ENCODE measurements at places on chromosomes 12 and 14.

DNA sequence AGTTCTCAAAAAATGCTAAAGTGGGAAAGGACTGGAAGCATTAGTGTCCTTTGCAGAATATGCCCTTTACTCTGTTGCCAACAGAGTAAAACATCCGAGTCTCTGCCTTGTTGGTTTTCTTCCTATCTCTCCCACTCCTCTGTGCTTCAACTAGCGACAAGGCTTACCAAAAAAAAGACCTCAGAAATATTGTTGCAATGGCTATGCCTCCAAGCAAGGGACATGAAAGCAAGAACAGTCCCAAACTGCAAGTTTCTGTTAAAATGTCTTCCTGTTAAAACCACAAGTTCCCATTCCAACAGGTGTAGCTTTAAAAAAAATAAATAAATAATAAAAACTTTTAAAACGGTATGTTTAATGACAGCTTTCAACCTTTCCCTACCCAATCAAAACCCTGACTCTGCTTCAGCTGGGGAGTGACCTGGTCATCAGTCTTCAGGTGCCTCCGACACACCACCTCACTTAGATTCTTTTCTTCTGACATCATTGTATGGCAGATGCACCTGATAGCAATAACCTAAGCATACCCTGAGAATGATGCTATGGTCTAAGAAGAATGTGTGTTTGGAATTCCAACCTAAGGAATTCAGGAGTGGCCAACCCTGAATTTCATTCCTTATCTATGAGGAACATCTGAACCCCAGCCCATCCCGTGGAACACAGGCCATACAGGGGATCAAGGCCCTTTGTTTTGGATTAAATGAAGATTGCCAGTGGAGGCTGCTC lies 81.0 kb downstream of the RPS29 start:
- no peak for DNase-seq

GRCh38 chr12:95349291-95349690 lies 124.7 kb upstream of the METAP2 start:
- no peak for DNase-seq

- DNase-seq = no peak
Measured at GRCh38 chr12:58455136-58455535, 465.2 kb downstream of the LRIG3 start.

GRCh38 chr12:90237841-90238240 lies 529.2 kb upstream of the ATP2B1 start:
- DNase-seq = no peak

GRCh38 chr12:57235017-57235727 lies 5.7 kb downstream of the SHMT2 start:
- DNase-seq = no peak

DNA sequence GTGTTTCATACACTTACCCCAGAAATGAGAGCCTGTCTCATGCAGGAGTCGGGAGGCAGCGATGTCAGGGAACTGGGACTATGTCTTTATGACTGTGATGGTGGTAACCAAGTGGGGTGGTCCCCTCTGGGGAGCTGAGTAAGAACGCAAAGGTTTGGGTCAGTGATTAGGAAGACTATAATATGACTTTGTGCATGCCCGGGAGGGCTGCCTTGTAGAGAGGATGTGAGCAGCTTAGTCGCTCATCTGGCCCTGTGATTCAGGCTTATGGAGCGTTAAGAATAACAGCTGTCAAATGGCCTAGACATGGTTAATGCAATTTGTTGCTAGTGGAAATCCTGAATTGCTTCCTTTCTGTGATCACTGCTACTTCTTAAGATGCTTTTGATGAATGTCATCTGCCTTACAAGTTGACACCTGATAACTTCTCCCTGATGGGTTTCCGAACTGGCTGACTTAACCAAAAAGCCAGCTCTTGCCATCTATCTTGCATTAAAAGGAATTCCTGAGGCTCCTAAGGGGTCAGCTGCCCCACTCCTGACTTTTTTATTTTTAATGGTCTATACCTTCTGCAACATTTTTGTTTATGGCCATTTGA lies 35.4 kb upstream of the AACS start:
- DNase-seq = no peak

DNA sequence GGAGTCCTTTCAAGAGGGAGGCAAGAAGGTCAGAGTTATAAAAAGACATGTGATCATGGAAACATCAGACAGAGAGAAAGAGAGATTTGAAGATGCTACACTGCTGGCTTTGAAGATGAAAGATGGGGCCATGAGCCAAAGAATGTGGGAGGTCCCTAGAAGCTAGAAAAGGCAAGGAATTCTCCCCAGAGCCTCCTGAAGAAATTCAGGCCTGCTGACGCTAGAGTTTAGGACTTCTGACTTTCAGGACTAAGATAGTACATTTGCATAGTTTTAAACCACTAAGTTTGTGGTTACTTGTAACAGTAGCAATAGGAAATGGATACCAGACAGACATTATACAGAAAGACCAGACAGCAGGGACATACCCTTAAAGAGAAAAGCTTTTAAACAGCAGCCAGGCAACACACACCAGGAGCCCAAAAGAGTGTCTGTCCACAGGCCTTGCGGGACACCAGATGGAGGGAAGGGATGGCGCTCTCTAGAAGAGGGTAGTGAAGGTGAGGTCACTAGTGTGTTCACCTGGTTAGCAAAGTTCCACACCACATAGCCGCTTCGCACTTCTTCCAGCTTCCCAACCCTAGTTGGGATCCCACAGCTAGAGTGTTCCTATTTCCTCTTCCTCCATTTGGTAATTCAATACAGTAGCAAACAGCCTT lies 29.7 kb upstream of the CEBPE start:
- no peak for DNase-seq

DNA sequence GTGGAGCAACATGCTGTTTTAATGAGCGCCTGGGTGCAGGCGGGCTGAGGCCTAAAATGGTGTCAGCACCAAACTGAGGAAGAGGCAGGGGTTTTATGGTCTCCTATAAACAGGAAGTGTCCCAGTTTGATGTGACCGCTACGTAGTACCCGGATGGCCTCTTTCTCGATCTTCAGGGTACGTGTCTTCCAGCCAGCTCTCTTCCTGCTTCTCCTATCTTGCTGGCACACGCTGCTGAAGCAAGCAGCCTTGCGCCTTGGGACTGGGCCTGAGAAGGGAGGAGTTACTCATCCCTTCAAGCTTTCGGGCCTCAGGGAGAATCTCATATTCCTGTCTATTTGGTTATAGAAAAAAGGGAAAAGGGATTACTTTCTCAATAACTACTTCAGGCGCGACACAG lies 28.2 kb upstream of the RNASE1 start:
- DNase-seq = no peak

GRCh38 chr12:1776170-1776921 lies 44.0 kb upstream of the LRTM2 start:
- no peak for DNase-seq

DNA sequence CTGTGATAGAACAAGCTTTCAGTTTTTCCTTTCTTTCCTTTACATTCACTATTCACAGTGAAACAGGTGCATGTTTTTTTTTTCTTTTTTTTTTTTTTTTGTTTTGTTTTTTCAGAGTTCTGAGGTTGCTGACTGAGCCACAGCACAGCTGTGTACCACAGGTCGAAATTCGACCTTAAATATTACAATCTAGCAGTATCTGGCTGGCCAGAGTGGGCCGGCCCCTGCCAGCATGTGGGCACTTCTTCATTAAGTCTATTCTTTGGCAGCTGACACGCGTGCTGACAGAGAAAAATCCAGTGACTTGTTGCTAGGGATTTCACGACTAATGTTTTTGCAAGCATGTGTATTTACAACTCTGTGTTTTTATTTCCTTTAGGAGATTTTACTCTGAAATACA lies 33.9 kb downstream of the FBXO33 start:
- no peak for DNase-seq

GRCh38 chr14:100815478-100816285 lies 10.2 kb upstream of the MEG3 start:
- no peak for DNase-seq

- peak; percentile 76 for DNase-seq
Measured at GRCh38 chr12:113071135-113072112, 14.9 kb downstream of the DTX1 start.

GRCh38 chr12:98439981-98440581 lies 75.3 kb upstream of the TMPO start:
- no peak for DNase-seq

GRCh38 chr14:20671597-20672283 lies 12.6 kb upstream of the RNASE4 start:
- DNase-seq = no peak

- DNase-seq = no peak
Measured at GRCh38 chr12:2145433-2145998, 92.7 kb downstream of the CACNA1C start.

DNA sequence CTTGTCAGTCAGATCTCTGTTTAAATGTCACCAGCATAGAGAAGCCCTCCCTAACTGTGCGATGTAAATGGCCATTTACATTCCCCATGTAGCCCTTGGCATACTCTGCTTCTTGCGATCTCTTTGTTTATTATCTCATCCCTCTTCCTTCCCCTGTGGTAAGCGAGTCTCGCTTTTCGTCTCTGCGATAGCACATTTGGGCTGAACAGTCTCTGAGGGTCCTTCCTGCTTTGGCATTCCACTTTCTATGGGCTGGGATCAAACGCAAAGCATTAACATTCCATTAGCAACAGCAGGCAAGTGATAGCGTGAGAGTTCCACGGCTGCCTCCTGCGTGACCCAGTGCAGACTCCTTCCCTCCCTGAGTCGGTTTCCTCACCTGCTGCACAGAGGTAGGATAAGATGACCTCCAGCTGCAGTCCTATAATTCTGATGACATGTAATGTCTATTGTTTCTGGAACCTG lies 61.4 kb upstream of the TUNAR start:
- DNase-seq = no peak

GRCh38 chr12:120774169-120774916 lies 48.7 kb downstream of the ACADS start:
- DNase-seq = peak; percentile 28

DNA sequence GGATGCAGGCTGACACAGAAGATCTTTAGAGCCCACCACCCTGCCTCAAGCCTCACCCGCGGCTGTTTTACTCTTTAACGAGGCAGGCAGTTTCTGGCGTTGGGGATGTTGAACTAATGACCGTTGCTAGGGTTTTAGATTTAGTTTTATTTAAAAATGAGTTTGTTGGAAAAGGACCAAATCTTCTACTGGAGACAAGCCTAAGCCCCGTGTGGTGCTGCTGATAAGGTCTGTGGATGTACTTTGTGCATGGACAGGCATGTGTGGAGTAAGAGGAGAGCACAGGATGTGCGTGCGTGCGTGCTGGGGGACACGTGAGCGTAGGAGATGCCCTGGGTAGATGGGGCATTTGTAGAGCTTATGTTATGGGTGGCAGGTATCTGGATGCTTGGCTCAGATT lies 5.7 kb downstream of the NTF3 start:
- no peak for DNase-seq

DNA sequence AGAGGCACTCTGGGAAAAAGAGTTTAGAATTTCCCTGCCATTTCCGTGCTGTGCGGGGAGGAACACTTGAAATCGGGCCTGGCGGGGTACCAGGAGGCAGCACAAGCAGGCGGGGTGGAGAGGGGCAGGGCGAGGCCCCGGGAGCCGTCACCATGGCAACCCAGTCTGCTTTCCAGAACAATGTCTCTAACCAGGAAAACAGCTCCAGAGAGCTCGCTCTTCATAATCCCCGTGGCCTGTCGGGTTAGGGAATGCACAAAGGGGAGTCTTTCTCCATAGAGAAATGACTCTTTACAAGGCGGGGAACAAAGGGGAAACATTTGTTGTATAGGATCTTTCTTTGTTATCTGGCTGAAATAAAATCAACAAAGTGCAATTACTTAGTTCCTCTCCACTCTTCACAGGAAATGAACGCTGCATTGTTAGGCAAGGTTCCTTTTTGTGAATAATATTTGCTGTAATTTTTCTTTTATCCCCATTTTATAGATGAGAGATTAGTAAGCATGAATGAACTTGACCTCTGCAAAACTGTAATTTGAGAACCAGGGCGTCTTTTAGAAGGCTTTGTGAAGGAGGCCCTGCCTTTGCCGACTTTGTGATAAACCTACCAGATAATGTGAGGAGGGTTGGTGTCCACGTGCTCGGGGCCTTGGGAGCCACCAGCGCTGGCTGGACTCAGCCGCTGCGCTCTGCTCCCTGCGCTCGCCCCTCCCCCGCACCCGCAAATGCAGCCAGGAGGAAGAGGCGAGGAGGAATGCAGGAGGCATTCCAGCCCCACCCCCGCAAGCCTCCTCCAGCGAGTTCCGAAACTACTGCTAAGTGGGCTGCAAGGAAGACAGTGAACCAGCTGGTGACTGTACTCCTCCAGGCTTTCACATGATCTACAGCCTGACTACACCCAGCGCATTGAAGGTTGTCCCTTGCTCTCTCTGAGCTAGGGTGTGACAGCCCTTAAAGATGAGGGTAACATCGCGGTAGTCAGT lies 105.2 kb upstream of the ATF7IP start:
- peak; percentile 59 for DNase-seq

GRCh38 chr12:10940389-10940788 lies 1.3 kb upstream of the TAS2R14 start:
- no peak for DNase-seq

DNA sequence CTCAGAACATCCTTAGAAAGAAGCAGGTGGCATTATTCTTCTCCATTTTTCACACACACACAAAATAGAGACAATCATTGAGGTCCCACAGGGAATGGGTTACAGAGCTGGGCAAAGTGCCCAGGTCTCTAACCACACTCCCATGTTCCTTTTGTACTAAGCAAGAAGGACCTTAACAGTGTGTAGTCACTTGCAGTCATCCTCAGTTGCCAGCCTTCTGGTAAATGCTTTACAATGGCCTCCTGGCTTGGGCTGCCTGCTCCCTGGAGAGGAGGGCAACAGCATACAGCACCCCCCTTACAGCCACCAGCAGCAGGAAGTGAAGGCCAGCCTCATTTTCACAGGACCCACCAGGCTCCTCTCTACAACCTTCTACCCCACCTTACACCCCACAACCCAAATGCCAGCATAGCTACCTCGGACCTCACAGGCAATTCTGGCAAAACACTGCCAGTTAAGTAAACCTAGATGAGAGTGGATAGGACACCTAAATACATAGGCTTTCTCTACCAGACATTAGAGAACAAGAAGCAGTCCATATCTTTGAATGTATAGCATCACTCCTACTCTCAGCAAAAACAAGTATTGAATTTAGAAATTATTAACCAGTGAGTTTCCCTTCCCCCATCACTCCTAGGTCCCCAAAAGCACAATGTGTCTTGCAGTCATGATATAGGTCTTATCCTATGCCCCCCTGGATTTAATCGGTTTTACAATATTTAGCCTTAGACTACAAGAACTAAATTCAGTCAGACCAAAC lies 88.1 kb downstream of the PPP2R5E start:
- no peak for DNase-seq

- DNase-seq = no peak
Measured at GRCh38 chr12:106901276-106901675, 54.4 kb upstream of the TMEM263 start.

- no peak for DNase-seq
Measured at GRCh38 chr12:16238661-16239060, 38.8 kb downstream of the SLC15A5 start.

All from NCI-H510A treated with DMSO at 0.1 percent for 48 hours (cell line).